ENCODE measurements at places on chromosomes 11 and 22.
A peak's percentile ranks its signal among the peaks of the same experiment; 100 is the strongest.

GRCh38 chr11:115759622-115760460 lies 255.6 kb upstream of the CADM1 start:
- DNase-seq, result no peak

- no peak for DNase-seq
These were observed 48.1 kb downstream of the WNT7B start for GRCh38 chr22:45928726-45929368.

DNA sequence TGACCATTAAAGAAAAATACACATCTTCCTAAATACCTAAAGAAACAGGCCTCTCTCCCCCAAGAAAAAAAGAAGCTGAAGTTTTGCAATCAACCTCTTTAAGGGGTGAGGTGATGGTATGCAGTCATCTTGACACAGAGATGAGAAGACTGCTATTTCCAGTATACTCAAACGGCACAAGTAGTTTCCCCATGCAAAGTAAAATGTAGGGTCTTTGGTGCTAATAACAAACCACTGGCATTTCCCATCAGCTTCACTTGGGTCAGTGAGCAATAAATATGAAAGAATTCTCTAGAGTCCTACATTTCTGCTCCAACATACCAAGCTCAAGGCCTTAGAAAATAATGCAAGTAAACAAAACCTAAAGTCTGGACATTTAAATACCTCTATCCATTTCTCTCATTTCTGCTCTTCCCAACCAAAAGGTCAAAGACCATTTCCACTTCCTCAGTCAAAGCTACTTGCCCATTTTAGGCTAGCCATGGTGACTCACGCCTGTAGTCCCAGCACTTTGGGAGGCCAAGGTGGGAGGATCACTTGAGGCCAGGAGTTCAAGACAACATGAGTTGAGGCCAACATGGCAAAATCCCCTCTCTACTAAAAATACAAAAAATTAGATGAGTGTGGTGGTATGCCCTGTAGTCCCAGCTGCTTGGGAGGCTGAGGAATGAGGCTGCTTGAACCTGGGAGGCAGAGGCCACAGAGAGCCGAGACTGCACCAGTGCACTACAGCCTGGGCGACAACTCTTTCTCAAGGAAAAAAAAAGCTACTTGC lies 39.5 kb upstream of the CHRNA10 start:
- no peak for DNase-seq

DNA sequence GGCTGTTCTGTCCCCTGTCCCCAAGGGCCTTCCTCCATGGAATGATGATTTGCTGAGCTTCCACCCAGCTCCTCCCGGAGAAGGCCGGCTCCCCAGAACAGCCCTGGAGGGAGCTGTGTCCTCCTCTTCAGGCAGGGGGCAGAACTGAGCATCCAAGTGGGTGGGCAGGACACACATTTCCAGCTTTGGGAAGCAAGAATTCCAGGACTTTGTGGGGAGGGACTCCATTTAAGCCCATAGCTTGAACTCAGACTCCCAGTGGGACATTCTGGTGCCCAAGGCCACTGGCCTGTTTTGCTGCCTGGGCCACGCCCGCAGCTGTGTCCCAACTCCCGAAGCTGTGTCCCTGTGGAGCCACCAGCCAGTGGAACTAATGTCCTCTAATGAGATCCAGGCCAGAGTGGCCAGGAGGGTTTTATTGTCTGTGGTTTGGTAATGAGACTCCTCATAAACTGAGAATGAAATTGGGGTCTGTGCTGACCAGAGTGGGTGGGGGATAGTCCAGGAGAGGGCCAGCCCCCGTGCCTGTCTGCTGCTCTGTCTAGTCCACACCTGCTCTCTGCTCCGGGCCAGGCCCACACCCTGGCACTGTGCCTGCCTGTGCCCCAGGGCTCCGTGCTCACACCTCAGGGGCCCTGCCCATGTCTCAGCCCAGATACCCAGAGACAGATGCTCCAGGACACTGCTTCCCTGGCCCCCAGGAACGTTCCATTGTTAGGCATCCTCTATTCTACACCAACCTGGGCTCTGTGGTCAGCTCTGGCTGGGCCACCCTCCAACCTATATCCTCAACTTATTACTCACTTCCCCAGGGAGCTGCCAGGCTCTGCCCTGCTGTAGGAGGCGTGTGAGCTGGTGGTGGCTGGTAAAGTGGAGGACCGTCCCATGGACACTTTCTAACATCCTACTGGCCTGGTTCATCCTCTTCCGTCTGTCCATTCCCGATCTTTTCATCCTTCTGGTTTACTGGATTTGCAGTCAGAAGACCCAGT lies 7.6 kb downstream of the NECTIN1 start:
- DNase-seq, result no peak

DNA sequence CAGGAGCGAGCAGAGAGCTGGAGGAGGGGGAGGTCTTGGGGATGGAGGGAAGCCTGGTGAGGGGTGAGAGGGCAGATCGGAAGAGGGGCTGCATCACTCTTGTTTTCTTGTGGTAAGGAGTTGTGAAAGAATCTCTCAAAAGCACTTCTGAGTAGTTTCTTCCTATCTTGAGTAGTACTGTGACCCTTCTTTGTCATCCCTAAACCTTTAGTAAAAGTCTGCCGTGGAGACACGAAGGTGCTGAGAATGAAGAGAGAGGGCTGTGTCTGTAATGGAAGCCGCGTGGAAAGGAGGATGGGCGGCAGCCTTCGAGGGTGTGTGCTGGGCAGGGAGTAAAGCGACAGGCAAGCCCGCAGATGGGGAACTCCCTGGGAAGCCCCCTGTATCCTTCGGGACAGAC lies 237.8 kb downstream of the TBC1D22A start:
- no peak for DNase-seq

DNA sequence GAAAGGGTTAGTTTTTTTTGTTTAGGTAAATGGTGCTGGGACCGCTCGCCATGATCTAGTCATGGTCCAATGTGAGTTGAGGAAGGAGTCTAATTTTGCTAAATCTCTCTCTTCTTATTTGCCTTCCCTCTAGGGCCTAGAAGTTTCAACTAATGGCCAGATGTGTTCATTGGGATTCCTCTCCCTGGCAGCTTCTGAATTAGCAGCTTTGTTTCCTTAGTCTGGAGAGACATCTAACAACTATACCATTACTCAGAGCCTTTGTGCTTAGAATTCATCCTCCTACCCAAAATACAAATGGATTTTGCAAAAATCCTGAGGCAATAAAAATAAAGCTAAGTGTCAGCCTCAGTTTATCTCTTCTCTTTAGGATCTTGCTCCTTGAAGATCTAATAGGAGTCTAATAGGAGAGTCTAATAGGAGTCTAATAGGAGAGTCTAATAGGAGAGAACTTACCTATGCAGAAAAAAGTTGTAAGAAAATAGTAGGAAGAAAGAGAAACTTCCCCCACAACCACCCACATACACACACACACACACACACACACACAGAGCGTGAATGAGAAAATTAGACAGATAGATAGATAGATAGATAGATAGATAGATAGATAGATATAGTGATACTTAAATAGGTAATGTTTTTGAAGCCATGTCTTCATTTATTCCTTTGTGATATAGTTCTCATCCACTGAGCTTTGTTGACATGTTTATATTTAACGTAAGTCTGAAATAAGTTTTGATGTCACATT lies 980.5 kb upstream of the CNTN5 start:
- DNase-seq, result no peak

DNA sequence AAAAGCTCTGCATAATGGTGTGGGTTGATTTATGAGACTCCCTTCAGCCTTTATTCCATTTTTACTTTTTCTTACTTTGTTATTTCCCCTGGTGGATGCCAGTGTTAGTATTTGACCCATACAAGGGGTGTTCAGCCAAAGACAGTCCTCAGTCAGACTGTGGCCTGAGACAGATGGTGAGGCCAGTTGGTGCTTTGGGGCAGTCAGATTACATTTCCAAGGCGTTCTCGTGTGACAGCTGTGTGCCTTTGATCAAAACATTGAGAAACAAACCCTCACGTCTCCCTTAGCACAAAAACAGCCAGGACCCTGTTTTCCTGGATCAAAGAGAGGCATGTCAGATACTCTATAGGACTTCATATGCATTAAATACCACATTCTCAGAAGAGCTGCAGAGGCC lies 31.3 kb upstream of the SLN start:
- no peak for DNase-seq

- DNase-seq, result no peak
These were observed at the start of gene ELMOD1 for GRCh38 chr11:107590460-107591377. Gene ELMOD1, plus strand, starts transcription at chr11:107591147. Its CDS starts 27,043 bp downstream, at chr11:107618190.

DNA sequence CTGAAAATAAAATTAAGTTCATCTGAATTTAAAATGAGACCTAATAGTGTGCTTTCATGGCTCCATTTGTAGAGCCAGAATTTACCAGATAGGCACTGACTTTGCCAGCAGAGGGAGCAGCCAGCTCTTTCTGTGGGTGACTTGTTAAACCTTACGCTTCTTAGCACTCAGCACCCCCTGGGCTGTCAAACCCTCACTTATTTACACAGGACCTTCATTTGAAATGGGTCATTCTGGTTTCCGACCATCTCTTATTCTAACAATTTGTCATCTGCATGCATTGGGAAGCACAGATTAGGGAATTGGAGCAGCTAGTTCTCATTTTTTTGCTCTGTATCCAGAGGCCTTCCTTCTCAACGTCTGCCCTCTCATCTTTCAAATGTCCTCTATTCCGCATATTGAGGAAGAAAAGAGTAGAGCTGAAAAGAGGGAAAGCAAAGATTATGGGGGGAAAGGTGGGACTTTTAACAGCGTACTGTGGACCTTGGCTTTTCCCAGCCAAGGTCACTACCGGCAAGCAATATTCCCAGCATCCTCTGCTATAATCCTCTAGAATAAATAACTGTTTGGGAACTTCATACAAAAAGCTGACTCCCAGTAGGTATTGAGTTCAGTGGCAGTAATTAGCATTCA lies 3.1 kb downstream of the ASRGL1 start:
- DNase-seq, result peak; percentile 14

DNA sequence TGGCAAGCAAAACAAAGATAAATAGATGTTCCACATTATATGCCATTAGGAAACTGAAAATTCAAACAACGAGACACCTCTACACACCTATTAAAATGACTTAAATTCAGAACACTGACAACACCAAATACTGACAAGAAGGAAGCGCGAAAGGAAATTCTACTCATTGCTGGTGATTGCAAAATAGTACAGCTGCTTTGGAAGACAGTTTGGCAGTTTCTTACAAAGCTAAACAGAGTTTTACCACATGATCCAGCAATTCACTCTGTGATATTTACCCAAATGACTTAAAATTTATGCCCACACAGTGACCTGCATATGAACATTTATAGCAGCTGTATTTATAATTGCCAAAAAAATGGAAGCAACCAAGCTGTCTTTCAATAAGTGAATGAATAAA lies 232.6 kb downstream of the CASP12 start:
- DNase-seq, result no peak

- no peak for DNase-seq
These were observed 4.0 kb upstream of the ALX4 start for GRCh38 chr11:44313761-44314489.

Data from effector memory CD4-positive, alpha-beta T cell (primary cell).